Pons (tissue), 1 donor: ENCODE measurements at places on chromosomes 6 and 20.
A peak's percentile ranks its signal among the peaks of the same experiment; 100 is the strongest.

DNA sequence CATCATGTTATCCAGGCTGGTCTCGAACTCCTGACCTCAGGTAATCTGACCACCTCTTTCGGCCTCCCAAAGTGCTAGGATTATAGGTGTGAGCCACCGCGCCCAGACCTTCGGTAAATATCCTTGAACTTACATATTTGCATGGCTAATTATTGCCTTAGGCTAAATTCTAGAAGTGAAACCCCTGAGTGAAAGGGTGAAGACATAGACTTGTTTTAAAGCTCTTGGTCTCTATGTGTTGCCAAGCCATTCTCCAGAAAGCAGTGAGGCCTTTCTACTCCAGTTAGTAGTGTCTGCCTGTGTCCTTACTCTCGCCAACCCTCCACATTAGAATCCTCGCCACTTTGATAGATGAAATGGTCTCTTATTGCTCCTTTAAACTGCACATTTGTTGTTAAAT is 2.6 kb upstream of the NOTCH4 start:
- DNase-seq: no peak

- DNase-seq: no peak
These were observed 9.9 kb downstream of the ECI2 start for GRCh38 chr6:4125500-4125899.

GRCh38 chr6:13152764-13153163 is 175.6 kb downstream of the TBC1D7 start:
- DNase-seq: no peak

DNA sequence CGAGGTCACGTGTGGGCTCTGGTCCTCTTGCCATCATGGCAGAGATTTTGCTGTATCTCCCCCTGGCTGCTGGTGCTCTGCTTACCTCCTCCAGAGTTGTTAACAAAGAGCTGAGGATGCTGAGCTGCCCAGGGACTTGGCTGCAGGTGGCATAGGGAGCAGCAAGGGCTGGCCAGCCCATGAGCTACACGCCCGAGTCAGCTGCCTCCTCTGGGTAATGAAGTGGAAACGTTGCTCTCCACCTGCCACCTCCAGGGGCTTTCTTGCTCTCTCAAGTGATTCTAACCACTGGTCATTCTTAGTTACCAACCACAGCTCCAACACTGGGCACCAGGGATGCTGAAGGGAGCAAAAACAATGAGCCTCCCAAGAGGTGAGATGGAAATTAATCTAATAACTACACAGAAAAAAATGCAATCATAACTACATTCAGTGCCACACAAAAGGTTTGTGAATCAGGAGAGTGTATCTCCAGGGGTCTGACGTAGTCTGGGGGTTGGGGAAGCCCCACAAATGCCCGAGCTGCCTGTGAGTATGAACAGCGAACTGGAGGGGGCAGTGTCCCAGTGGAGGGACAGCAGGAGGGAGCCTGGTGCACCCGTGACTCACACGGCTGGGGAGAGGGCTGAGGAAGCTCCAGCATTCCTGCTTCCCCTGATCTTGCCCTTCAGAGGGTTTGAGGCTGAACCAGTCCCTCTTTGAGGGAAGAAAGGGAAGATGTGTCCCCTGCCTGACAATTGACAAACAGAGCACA is 78.7 kb downstream of the CDH26 start:
- no peak for DNase-seq

DNA sequence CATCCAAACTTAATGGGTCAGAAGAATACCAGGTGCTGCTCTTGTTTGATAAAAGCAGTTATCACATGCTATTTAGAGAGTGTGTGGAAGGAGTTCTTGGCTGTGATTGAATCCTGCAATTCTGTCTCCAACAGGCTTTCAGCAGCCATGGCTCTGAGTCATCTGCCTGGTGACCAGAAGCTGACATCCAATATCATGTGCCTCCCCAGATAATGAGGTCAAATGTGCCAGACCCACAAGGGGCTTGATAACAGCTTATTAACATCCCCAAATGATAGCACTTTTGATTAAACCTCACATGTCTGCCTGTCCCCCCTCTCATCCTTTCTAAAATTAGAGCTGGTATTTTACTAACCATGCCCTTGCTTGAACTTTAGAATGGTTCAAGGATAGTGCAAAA is 175.7 kb upstream of the PLN start:
- DNase-seq: no peak

- no peak for DNase-seq
These were observed 18.3 kb upstream of the SEC63 start for GRCh38 chr6:107976155-107976783.

DNA sequence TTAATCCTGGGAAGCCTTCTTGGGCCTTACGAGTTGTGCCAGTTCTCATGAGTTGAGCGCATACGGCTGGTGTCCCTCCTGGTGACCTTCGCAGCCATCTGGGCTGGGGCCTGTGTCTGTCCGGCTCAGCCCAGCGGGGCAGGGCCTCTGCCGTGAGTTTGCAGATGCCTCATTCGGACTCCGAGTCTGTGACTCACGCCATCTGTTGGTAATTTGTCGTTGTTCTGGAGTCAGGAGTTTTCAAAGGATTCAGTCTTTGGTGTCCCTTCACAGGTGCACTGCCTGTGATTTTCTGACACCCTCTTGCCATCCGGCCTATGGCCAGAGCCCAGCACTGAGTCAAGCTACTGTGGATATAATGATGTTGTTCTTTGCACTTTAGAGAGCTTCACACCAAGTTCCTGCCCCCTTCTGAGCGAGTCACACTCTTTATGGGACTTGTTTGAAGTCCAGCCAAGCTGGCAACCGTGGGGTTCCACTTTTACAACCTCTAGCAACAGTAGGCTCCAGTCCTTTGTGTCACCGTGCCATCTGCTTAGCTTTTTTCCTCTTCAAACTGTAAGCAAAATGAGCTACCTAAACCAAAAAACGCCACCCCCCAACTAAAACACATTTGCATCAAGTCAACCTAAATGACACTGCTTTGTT is 175.6 kb downstream of the AIG1 start:
- peak; percentile 40 for DNase-seq

GRCh38 chr6:7062451-7063162 is 45.2 kb upstream of the RREB1 start:
- no peak for DNase-seq

- peak; percentile 63 for DNase-seq
These were observed 117.4 kb downstream of the BTBD9 start for GRCh38 chr6:38522322-38522721.

GRCh38 chr6:138052783-138053182 is 54.4 kb downstream of the PERP start:
- no peak for DNase-seq

DNA sequence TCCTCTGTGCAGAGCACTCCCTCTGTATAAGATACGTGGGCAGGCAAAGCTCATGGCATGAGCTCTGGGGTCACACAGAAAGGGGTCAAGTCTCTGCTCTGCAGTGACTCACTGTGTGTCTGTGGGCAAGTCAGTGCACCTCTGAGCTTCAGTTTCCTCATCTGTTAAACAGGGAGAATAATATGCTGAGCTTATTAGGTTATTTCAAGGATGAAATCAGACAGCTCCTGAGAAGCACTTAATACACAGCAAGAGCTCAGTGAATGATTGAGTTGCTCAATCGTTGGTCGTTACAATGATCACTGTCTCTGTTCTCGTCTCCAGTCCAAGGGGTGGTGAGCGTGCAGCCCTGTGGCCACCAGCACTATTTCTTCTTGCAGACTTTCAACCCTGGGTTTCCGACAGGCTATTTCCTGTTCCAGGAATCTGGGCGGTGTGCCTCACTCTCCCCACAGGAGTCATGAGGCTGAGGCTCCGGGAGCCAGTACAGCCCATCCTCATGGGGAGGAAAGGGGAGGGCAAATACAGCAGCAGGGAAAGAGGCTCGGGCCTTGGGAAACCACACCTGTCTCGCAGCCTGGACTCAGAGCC is 28.9 kb downstream of the KIAA1755 start:
- no peak for DNase-seq

DNA sequence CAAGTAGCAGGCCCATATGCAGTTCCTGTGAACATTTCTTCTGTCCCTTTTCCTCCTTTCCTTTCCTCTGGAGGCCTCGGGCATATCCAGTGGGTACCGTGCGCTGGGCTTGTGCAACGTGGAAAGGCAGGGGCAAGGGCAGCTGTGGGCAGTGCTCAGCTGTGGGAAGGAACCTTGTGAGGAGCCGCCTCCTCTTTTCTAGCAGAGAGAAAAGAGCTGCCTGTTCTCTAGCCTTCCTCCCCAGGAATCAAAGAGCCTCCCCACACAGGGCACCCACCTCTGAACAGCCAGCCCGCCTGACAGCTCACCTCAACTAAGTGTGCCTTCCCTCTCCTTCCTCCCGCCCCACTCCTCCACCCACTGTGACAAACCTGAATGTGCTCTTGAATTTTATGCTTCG is 143.3 kb upstream of the HDDC2 start:
- no peak for DNase-seq

GRCh38 chr6:138847884-138848283 is 52.0 kb downstream of the ECT2L start:
- DNase-seq: no peak

GRCh38 chr6:125524356-125524755 is 222.6 kb upstream of the HDDC2 start:
- DNase-seq: peak; percentile 55

- DNase-seq: no peak
These were observed 627.3 kb downstream of the UTRN start for GRCh38 chr6:144912474-144912873.

DNA sequence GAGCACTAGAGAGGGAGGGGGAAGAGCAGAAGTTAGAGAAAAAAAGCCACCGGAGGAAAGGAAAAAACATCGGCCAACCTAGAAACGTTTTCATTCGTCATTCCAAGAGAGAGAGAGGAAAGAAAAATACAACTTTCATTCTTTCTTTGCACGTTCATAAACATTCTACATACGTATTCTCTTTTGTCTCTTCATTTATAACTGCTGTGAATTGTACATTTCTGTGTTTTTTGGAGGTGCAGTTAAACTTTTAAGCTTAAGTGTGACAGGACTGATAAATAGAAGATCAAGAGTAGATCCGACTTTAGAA is 2.0 kb downstream of the ID4 start:
- no peak for DNase-seq

DNA sequence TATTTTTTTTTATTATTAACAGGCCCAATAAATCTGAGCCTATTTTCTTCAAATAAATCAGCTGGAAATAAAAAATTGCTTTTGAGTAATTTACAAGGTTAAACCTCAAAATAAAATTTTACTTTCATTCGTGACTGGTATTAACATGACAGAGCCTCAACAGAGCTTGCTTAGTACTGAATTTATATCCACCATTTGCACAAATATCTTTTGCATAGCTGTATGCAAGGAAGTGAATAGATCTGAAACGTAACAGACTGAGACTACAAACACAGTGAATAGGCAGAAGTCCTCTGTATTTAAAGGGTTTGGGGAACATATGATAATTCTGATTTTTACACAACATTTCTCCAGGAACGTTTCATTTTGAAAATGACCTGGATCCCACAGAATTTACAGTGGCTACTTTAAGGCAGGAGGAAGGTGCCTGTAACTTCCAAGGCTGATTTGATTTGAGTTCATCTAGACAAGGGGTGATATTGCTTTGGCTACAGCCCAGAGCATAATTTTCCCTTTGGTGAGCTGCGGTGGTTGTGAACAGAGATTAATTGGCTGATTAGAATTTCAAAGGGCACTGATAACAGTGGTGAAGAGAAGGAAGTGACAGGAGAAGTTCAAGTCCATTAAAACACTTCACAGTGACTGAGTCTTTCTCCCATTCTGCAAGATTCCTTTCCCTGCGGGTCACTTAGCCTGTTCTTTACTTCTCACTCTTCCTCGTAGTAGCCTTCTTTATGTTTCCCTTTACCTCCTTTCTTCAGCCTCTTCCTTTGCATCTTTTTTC is 121.2 kb upstream of the SASH1 start:
- no peak for DNase-seq

GRCh38 chr6:169689287-169689686 is 12.5 kb downstream of the WDR27 start:
- DNase-seq: no peak

DNA sequence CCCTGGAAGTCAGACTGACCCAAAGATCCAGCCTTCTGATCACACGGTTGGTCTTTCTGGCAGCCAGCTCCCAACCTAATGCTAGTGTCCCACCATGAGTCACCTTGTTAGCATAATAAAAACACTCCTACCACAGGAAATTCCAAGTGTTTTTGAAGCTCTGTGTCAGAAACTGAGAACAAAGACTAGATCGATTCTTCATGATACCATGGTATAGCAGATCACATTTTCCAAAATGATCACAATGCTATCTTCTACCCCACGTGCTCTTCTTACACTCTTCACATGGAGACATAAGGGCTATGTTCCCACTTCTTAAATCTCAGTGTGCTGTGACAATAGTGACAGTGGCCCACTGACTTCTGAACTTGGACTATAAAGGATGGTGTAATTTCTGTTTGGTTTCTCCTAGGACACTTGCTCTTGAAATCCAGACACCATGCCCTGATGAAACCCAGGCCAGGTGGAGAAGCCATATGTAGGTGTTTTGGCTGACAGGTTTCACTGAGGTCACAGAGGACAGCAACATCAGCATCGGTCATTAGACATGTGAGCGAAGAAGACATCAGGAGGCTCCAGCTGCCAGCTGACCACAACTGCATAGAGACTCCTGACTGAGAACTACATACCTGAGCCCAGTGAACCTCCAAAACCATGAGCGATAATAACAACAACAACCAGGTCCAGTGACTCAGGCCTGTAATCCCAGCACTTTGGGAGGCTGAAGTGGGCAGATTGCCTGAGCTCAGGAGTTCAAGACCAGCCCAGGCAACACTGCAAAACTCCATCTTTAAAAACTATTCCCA is 57.5 kb downstream of the MKKS start:
- DNase-seq: no peak

DNA sequence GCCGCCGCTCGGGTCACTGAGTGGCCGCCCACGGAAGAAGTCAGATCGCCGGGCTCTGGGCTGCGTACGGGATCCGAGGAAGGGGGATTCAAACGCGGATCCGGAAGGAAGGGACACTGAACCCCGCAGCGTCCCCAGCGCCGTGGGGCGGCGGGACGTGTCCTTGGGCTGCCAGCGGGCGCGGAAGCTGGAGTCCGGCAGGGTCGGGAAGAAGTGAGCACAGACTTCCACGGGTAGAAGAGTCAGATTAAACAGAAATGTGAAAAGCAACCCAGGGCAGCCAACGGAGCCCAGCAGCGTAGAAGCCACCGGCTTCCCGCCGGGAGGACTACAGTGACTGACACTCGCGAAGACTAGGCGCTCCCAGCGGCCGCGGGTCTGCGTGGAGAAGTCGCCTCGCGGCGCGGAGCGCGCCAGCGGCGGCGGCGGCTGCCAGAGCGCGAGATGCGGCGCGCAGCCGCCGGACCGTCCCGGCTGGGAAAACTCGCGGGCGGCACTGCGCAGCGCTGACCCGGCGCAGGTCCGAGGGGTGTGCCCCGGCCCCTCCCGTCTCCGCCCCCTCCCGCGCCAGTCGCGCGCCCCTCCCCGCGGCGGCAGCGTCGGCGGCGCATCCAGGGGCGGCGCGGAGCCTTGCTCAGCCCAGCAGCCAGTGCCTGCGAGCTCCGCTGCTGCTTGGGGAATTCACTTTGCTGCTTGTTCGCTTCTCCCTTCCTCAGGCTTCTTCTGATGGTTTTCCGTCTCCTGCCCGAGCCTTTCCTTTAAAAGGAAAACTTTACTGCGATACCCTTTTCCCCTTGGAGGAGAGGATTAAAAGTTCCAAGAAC is at the start of gene SAMD5:
SAMD5 (plus strand) TSS at position 649 of the 824 bp plus-strand sequence. CDS start 239 bp downstream, outside the sequence.
- DNase-seq: no peak

GRCh38 chr20:64189530-64189966 is 25.3 kb downstream of the MYT1 start:
- no peak for DNase-seq
